Glutamatergic neuron (in vitro differentiated cells): ENCODE measurements at places on chromosomes 6 and 20.

GRCh38 chr20:56653211-56653610 lies 24.1 kb downstream of the TFAP2C start:
- no peak for DNase-seq

GRCh38 chr20:1664911-1665310 lies 7.3 kb upstream of the SIRPG start:
- no peak for DNase-seq

DNA sequence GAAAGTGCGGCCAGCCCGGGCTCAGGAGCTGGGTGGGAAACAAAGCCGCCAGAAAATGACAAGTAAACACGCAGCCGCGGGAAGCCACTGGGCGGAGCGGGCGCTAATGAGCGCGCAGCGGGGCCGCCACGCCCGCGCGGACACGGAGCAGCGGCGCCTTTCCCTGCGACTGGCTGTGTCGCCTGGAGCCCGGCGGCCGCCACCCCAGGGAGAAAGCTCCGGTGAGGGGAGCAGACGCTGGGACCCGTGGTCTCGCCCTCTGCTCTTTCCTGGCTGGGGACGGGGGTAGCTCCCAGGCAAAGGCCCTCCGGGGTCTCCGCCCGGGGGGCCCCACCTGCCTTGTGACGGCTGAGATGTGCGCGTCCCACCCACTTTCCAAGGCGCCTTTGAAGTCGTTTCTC lies 54.9 kb downstream of the PRR18 start:
- DNase-seq, result peak; percentile 48

- DNase-seq, result no peak
These were observed 31.4 kb upstream of the FBXO9 start for GRCh38 chr6:53033764-53034163.

- no peak for DNase-seq
These were observed 78.9 kb downstream of the TOX2 start for GRCh38 chr20:43993560-43993959.

DNA sequence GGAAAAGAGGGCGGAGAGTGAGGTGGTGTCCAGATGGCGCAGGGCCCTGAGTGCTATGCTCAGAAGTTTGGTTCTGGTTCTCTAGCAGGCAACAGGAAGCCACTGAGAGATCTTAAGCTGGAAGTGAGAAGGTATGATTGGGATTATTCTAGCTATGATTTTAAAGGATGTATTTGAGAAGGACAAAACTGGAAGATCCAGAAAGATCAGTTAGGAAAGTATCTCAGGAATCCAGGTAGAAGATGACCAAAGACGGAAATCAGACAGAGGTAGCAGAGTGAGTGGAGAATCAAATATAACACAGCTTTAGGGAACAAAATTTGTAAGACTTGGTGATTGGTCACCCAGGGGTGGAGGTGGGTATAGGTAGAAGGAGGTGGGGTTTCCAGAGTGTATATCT lies 5.8 kb downstream of the SYNE1 start:
- no peak for DNase-seq

GRCh38 chr6:41748102-41748477 lies 893 bp upstream of the PGC start:
- DNase-seq, result no peak

DNA sequence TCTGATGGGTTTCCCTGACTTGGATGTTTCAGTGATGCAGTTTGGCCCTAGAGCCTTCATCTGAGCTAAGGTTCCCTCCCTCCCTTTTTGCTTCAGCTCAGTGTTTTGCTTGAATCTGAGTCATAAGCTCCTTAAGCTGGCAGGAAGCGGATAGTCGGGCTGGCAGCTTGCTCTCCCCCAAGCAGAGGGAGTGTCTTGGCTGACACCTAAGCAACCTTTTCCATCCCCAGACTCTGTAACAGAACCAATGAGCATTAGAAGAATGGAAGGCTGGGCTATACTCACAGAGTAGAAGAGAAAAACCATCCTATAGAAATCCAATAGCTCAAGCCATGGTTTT lies 98.3 kb downstream of the HAO1 start:
- DNase-seq, result no peak

- DNase-seq, result peak; percentile 24
These were observed 36.2 kb upstream of the DSP start for GRCh38 chr6:7505189-7505699.

GRCh38 chr6:166629628-166630027 lies 2.6 kb upstream of the RPS6KA2 start:
- no peak for DNase-seq

- DNase-seq, result no peak
These were observed 3.8 kb upstream of the MYBL2 start for GRCh38 chr20:43662943-43663655.

- DNase-seq, result no peak
These were observed 51.9 kb downstream of the RNF217 start for GRCh38 chr6:125013938-125014660.

DNA sequence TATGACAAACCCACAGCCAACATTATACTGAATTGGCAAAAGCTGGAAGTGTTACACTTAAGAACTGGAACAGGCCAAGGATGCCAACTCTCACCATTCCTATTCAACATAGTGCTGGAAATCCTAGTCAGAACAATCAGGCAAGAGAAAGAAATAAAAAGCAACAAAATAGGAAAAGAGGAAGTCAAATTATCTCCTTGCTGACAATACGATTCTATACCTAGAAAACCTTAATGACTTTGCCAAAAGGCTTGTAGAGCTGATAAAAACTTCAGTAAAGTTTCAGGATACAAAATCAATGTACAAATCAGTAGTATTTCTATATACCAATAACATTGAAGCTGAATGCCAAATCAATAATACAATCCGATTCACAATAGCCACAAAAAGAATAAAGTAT lies 32.4 kb downstream of the OR5V1 start:
- DNase-seq, result no peak

DNA sequence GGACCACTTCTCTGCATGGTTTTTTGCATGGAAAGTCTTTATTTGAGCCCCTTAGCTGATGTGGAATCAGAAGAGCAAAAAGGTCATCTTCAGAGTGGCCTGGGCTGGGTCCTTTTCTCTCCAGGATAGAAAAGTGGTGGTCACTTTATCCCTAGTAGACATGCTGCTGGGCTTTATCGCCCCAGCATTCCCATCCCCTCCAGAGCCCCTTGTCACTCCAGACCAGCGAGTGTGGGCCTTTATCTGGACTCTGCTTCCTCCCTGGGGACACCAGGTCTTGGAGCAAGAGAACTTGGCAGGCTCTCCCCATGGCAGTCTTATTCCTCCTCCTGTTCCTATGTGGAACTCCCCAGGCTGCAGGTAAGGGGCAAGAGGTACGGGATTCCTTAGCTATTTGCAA lies at the start of gene LY6G6F:
Gene LY6G6F, plus strand, starts transcription at position 268 of the 400 bp plus-strand sequence. Its CDS starts 41 bp downstream, at position 309.
- DNase-seq, result no peak

DNA sequence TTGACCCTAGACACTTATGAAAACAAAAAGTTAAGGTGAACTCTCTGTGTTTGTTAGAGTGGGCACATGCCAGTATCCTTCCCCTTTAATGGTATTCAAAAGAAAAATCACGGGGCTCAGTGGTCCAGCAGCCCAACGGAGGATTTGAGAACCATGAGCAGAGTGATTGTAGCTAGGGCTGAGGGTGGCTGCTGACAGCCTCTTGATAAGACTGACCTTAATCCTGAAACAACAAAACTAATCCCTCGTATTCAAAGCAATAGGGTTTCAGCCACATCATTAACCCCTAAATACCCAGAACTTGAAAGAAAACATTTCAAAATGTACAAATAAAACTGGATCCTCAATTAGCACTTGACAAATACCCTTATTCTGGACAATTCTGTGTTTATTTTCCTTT lies 95.1 kb downstream of the SNAP25 start:
- no peak for DNase-seq

GRCh38 chr6:35583893-35584688 lies 71.4 kb upstream of the TULP1 start:
- peak; percentile 57 for DNase-seq

- peak; percentile 30 for DNase-seq
These were observed 16.1 kb downstream of the FBXL4 start for GRCh38 chr6:98931696-98932095.

DNA sequence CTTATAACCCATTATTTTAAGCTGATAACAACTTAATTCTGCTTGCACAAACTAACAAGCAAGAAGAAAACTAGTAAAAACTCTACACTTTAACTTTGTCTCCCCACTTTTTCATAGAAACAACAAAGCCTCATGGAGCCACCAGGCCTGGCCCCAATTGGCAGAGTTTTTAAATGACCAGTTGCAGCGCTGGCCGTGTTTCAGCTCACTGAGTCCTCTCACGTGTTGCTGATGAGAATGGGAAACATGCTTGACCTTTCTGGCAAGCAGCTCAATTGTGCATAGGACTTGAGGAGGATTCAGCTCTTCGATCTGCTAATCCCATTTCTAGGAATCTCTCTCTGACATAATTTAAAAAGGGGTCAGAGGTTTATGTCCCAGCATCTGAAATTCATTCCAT lies 24.5 kb upstream of the GRM4 start:
- DNase-seq, result no peak

DNA sequence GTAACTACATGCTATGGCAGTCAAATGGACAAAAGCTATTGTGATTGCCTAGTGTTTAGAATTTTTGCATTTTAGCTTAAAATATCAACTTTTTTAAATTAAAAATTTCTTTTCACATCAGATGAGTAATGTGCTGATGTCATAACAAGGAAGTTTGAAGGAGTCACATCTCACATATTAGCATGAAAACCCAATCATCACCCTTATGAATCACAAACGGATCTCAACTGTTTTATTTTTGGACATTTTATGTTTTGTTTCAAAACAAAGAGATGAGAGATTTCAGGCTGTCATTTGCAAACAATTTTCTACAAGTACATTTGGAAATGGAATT lies 53.6 kb upstream of the TRERF1 start:
- no peak for DNase-seq

DNA sequence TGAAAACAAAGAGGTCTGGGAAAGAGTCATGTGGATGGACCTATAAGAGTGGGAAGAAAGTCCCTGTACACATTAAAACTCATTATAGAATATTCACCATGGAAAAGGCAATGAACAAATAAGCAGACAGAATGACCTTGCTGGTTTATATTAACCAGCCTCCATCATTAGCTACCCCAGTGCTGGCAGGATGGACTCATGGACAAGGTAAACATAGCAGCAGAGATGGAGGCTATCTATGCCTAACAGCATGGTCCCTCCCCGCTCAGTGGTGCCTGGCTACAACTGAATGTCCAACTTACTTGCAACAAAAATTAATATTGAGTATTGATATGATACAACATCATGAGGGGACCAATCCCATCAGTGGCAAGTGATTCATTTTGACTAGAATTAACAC lies 4.5 kb upstream of the ZKSCAN3 start:
- DNase-seq, result no peak

DNA sequence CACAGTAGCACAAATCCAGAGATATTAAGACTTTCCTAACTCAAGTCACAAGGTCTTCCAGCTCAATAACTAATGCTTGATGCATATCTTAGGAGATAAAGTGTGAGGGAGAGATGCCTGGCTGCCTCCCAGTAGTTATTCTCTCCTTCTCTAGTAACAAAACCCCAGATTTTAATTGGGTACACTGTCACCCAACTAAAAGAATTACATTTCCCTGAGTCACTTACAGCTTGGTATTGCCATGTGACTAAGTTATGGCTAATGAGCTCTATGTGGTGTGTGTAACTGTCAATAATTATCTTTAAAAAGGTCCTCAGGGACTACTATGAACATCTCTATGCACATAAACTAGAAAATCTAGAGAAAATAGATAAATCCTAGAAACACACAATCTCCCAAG lies 32.0 kb downstream of the KIF6 start:
- no peak for DNase-seq

- DNase-seq, result no peak
These were observed 3.0 kb downstream of the TSHZ2 start for GRCh38 chr20:52975029-52975732.

DNA sequence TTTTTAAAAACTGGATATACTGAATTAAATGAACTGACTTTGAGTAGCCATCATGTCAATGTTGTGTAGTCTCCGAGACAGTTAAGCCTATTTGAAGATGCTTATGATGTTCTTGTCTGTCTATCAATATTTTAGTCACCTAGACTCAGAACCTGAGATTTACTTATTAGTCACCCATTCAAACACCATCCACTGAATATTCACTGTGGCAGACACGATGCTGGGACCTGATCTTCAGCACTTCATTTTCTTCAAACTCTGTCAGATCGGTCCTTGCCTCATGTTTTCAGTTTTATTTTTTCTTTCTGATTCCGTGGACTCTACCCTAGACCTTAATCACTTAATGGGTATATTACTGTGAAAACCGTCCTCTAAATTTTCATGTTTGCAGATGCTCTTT lies 123.7 kb upstream of the MCHR2 start:
- DNase-seq, result no peak

GRCh38 chr6:16414205-16414604 lies 175.8 kb downstream of the GMPR start:
- DNase-seq, result no peak

DNA sequence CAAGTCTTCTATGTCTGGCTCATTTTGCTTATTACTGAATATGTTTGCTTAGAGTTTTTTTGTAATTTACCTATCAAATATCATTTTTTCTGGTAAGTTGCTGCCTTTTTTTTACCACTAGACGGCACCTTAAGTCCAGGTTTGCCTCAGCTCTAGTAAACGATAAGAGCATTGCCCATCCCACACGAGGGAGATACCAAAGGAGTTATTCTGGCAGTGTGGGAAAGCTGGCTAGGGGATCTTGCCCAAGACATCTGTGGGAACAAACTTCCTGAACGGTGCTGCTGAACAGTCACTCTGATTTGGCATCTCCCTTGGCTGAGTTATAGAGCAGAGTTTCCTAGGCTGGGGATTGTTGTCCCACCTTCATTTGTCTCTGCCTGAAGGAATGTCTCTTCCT lies 306.4 kb downstream of the COL12A1 start:
- no peak for DNase-seq

GRCh38 chr20:20548527-20549266 lies 163.7 kb downstream of the RALGAPA2 start:
- no peak for DNase-seq

- DNase-seq, result peak; percentile 50
These were observed 684 bp downstream of the PAQR8 start for GRCh38 chr6:52362443-52363227.

DNA sequence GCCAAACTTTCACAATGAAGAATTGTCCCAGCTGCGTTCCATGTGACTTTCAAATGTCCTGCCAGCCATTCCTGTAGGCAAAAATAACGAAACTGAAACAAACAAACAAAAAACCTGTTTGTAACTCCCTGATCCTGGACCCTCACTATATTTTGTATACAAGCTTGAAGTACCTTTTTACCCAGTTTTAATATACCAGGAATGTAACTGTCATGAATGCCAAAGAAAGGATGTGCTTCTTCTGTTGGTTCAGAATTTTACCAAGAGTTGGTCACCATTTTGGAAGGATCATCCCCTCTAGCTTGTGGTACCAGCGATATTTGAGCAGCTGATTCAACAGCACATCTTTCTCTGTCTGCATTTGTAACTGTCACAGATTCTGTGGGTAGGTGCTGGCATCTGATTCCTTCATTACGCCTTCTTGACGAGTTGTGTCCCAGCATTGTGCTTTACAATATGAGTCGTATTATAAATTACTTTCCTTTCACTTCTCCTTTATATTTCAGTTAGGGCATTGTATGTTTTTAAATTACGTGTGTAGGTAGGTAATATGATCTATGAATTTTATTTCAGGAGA lies 93.9 kb downstream of the DLGAP4 start:
- no peak for DNase-seq
